ENCODE measurements at places on chromosomes 2 and 18.

DNA sequence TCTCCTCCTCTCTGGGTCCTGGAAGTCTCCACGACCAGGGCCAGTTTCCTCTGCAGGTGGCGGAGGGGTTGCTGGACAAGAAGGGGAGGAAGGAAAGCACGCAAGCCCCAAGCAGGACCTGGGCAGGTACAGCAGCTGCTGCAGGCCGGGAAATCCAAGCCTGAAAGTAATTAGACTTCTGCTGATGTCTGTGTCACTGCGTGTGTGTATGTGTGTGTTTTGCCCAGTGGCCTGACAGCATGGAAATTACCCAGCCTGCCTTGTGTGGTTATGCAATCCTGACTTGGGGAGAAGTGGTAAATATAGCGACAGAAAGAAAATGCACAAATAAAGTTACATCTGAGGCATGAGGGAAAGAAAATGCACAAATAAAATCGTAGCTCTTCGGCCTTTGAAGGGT lies 121.8 kb upstream of the ZBTB14 start:
- no peak for DNase-seq

DNA sequence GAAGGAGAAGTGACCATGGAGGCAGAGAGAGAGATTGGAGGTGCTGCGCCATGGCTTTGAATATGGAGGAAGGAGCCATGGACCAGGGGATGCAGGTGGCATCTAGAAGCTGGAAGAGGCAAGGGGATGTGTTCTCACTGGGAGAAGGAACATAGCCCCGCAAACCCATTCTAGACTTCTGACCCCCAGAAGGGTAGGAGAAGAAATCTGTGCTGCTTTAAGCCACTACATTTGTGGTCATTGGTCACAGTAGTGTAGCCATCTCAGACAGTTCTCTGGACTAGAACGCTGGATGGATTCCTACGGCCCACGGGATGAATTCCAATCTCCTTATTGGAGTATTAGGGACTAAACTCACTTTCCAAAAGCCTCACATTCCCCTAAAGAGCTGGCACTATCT lies 67.8 kb downstream of the PTGR3 start:
- DNase-seq, result no peak

GRCh38 chr18:57141208-57142129 lies 5.4 kb upstream of the BOD1L2 start:
- DNase-seq, result no peak

GRCh38 chr2:128145651-128146050 lies 54.7 kb downstream of the UGGT1 start:
- DNase-seq, result no peak

DNA sequence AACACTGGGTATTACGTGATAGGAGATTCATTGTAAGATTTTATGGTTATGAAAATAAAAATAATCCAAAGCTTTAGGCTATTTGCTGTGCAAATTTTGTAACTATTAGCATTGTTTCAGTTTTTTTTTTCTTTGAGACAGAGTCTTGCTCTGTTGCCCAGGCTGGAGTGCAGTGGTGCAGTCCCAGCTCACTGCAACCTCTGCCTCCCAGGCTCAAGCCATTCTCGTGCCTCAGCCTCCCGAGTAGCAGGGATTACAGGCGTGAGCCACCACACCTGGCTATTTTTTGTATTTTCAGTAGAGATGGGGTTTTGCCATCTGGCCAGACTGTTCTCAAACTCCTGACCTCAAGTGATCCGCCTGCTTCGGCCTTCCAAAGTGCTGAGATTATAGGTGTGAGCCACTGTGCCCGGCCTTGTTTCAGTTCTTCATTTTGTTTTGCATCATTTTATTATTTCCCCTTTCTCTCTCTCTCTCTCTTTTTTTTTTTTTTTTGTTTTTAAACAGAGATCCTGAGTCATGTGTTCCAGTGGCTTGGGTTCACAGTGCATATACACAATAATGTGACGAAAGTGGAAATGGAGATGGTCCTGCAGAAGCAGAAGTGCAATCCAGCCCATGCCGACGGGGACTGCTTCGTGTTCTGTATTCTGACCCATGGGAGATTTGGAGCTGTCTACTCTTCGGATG lies 25.8 kb downstream of the CASP10 start:
- DNase-seq, result no peak

DNA sequence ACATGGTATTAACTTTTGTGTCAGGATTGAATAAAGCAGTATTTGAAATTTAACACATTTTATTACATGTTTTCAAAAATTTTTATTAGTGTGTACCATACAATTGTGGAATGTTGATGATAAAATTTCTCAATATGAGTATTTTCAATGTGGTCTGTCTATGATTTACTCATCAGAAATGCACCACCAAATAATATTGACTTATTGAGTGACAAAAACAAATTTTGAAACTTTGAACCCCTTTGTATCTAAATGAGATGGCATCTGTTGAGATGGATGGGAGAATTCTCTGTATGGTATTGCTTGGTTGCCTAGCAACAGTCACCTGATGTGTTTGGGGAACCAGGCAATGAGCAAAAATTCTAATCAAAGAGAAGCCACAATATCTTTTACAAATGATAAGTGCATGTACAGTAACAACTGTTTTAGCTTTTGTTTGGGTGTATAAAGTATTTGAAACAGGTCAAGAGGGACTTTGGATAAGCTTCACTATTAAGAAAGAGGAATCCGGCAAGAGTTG lies 400.1 kb downstream of the CCDC85A start:
- no peak for DNase-seq

GRCh38 chr2:18268400-18268799 lies 292.1 kb downstream of the RDH14 start:
- no peak for DNase-seq

DNA sequence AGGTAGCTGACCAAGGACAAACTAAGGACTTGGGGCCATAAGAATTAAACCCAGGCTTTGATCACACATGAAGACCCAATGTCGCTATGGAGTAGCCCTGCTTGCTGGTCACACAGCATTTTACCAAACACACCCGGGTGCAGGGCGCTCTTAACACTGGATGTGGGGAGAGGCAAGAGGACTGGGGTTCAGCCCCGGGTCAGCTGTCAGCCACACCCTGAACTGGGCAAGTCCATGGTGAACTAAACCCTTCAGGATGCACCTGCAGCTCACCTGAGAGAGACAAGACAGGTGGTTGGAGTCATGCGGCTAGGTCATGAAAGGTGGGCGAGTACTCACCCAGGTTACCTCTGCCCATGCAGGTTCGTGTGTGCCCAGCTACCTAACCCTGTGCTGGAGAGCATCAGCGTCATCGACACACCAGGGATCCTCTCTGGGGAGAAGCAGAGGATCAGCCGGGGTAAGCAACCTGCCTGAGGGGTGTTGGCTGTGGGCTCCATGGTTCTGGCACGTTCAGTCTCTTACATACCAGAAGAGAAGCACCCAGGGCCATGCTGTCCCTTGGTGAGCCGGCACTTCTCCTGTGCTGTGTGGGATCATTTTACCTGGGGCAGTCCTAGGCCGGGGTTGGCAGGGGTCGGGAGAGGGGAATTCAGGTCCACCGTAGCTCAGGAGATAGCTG lies 15.2 kb downstream of the EHD3 start:
- no peak for DNase-seq

DNA sequence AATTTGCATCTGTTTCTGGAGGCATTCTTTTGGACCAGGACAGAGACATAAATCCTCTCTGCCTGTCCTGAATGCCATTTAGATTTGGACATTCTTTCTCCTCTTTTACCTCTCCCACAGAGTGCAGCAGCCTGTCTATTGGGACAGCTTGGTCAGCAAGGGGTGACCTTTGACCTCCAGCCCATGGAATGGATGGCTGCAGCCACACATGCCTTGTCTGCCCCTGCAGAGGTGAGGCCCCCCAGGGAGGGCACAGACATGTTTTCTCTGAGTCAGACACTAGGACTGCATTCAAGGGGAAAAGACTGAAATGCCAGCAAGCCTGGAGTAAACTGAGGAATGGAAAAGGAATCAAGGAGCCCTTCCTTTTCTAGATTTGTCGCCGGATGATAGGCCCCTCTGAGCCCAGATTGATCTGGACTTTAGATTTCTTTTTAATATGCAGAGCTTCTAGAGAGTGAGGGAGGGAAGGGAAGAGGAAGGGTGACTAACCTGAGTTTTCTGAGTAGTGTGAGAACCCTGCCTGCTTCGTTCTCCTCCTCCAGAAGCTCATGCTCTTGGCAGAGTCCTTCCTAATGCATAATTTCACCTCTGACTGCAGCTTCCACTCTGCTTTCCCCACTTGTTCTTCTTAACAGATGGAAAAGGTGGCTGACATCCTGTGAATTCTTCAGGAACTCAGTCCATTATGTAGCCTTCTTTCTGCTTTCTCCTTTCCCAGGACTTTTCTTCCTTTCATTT lies 16.1 kb upstream of the TTLL4 start:
- no peak for DNase-seq

GRCh38 chr2:9538000-9538507 lies 17.6 kb downstream of the ADAM17 start:
- no peak for DNase-seq

DNA sequence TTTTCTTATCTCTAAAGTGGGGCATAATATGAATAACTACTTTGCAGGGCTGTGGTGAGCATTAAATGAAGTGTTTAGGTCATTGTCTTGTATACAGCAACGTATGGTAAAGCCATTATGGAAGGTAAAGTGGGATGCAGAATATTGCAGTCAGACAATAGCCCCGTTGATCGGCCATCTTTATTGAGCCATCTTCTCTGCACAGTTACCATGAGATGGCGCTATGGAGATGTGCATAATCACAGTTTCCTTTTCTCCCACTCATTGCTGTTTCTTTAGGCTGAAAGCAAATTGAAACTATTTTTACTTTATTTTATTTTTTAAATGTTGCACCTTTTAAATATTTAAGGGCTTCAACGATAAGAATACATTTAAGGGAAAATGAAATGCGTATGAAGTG lies 108.9 kb downstream of the THSD7B start:
- peak; percentile 18 for DNase-seq

DNA sequence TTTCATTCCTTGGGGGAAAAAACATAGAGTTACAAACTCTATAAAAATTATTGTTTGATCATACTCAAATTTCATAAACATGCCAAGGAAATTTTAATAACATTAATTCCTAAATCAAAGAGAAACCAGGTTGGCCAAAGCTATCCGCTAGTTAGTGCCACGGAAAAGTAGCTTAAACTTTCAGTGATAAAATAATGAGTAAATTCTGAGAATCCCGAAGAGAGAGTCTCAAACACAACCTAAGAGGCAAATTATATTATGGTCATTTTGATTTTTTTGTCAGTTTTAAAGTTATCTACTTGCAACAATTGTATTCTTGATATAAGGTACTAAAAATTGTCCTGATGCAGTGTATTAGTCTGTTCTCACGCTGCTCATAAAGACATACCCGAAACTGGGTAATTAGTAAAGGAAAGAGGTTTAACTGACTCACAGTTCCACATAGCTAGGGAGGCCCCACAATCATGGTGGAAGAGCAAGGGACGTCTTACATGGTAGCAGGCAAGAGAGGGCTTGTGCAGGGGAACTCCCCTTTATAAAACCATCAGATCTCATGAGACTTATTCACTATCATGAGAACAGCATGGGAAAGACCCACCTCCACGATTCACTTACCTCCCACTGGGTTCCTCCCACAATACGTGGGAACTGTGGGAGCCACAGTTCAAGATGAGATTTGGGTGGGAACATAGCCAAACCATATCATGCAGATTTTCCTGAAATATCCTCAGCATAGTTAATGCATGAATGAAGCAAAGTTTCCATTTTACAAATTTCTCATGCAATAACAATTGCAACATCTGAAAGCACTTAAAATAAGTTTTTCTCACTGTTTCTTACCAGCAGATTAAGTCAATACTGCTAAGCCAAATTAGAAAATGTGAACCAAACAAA lies 205.9 kb upstream of the STK17B start:
- no peak for DNase-seq

DNA sequence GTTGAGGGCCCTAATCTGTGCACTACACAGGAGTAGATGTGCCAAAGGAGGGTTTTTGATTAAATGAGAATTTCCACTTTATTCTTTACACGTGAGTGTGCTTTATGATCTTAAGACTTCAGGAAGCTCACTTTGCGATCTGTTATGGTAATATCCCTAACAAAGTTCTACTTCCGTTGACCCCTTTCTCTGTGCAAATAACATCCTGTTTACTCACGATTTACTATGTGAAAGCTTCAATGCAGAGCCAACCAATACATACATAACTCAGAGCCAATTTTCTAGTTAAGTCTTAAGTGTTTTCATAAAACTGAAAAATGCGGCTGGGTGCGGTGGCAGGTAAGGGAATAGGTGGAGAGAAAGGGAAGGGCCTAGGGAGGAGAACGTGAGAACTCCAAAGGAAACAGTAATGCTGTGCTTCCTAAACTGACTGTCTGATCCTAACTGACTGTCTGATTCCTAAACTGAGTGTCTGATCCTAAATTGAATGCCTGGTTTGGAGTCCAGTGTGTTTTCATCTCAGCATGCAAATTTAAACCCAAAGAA lies 87.6 kb downstream of the PLCL1 start:
- no peak for DNase-seq

DNA sequence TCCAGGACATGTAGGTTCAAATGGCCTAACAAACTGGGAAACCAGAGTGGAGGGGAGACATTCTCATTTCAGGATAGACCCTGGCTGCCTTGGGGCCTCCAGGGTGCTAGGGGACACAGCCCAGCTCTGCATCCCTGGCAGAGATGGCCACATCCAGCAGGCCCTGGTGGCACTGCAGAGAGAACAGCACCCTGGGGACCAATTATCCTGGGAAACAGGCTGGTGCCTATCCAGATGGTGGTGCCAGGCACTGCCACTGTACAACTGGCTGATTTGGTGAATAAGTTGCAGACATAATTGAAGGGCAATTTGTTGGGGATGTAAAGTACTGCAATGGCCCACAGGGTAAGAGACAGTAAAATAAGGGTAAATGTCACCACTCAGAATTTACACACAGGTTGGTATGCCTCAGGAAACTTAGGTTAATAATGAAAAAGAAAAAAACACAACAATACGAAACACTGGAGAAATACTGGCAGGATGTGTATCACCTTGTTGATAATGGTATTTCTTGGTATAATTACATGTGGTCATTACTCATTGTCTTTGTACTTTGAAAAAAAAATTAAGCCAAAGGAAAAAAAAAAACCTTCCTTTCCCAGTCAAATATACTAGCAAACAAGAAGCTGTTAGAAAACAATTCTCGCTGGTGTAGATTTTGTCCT lies 12.8 kb upstream of the SFTPB start:
- no peak for DNase-seq

DNA sequence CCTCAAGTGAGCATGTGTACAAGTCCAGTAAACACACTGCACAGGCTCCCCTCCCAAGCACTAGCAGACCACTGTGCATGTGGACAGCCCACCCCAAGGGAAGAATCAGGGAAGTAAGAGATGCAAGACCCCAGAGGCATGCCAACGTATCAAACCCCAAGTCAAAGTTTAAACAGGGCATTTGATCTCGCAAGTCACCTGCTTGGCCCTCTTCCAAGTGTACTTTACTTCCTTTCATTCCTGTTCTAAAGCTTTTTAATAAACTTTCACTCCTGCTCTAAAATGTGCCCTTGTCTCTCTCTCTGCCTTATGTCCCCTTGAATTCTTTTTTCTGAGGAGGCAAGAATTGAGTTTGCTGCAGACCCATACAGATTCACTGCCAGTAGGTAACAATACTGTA lies 201.2 kb upstream of the PARD3B start:
- no peak for DNase-seq

- DNase-seq, result no peak
Measured at GRCh38 chr2:75090770-75091515, 108.4 kb downstream of the TACR1 start.

All from NCI-H1092 treated with DMSO at 0.1 percent for 48 hours (cell line).